Neural crest cell (in vitro differentiated cells): ENCODE measurements at places on chromosomes 1 and 21.
A peak's percentile ranks its signal among the peaks of the same experiment; 100 is the strongest.

- DNase-seq: no peak
Observed at GRCh38 chr1:21024918-21025317, 151.8 kb downstream of the EIF4G3 start.

GRCh38 chr21:44846485-44847260 lies 26.8 kb downstream of the PTTG1IP start:
- no peak for DNase-seq

DNA sequence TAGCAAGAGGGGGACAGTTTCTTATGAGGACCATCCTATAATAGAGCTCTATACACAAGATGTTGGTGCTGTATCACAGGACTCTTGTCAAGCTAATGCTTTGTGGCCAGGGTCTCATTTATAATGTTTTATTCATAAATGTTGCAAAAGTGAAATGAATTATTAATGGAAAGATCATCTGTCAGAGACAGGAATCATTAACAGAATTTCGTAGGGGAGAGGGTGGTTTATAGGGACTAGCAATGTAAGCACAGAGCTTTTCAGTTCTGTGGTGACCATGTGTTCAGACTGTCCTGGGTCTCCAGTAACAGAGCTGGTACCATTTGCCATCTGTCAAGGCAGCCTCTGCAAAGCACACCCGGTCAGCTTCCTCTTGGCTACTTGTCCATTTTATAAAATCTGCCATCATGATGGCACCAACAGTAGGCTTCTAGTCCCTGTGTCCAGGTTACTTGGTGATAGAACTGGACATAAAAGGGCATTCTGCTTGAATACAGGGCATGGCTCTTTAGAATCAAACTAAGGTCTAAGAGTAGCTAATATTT lies 36.2 kb downstream of the LPAR3 start:
- DNase-seq: no peak

- DNase-seq: no peak
Observed at GRCh38 chr1:205375835-205376545, 19.3 kb upstream of the KLHDC8A start.

GRCh38 chr1:201254625-201255478 lies 28.5 kb upstream of the PKP1 start:
- DNase-seq: peak; percentile 96

DNA sequence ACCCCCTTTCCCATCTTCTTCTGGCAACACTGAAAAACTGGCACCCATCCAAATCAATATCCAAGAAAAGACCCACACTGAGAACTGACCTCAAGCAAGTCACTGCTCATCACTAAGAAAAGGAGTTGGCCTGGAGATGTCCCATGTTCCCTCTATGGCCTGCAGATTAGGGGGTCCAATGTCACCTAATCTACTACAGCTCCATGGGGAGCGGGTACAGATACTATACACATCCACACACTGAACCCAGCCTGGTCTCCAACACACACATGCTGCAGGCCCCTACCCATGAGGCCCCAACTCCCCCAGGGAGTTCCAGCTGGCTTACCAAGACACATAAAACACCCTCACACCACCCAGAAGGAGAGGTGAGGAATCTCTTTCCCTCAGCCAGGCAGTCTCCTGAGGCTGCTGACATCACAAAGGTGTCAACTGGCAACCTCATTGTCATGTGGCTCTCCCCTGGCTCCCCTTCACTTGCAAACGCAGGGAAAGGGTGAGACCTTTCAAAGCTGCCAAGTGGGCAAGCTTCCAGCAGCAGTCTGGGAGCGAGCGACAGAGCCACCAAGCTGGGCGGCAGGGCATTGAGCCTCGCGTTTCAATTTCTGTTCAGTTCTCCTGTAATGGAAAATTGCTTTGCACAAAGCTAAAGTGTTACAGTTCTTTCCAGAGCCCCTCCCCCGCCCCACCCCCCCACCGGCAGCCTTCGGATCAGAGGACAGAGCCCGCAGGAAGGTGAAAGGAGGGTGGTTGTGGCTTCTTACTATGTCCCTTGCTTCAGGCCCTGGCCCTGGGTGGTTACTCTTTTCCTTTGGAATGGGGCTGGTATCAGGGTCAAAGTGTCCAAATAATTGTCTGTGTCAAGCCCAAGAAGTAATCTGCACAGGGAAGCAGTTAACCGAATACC lies at the start of gene LRRC52:
LRRC52 (plus strand) TSS at position 469 of the 907 bp plus-strand sequence; CDS start at position 766, 297 bp downstream.
- DNase-seq: no peak

DNA sequence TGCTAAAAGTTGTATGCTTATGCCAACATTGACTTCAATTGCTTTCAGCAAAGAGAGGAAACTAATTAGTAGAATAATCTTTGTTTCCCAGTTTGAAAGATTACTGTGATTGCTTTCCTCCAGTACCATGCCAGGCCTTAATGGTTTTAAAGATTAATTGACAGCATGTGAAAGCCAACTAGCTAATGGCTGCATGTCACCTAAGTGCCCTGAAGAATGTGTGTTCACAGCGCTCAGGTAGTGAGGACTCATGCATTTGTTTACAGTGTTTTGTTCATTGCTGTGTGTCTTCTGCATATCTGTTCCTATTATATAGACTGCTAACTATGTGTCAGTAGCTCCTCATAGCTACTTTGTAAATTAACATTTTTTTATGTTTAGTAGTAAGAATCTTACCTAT lies 335.6 kb downstream of the LRRIQ3 start:
- DNase-seq: no peak

DNA sequence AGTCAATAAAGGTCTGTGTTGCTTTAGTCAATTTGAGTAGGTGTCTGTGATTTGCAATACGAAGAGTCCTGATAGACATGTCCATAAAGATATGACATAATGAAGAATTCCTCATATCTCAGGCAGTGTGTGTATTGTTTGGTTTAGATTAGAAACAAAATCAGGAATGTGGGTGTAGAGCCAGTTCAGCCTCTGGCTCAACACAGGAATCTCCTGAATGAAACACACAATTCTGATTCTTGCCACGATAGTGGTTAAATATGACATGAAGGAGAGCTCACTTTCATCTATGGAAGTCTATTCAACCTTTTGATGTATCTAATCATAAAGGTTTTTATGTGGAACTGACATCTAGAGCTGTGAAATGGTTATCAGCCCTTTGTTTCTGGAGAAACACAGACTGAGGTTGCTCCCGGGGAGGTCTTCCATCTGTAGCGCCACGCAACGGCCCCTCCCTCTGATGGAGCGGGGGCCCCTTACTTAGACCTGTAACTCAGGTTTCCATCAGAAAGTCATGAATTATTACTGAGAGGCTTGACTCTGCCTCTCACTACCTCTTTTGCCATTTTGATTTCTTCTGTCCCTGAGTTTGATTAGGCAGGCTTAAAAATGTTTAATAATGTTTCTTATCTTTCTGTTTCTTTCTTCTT lies 19.5 kb downstream of the TSPAN2 start:
- no peak for DNase-seq

DNA sequence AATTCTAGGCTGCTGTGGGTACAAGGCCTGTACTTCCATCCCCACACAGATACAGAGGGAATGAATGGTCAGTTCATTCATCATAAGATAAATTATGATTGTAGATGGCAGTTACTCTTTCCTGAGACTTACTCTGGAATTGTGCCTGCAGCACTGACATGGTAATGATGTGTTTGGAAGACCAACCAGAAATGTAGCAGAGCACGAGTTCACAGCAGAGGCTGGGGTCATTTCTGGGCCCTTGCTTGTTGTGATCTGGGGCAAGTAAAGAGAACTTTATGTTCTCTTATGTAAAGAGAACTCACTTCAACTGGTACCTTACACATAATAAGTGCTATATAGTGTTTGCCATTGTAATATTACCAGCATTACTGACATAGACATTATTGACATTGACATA lies 411.9 kb downstream of the NTNG1 start:
- DNase-seq: no peak

GRCh38 chr1:50929376-50929958 lies 30.6 kb downstream of the FAF1 start:
- no peak for DNase-seq

DNA sequence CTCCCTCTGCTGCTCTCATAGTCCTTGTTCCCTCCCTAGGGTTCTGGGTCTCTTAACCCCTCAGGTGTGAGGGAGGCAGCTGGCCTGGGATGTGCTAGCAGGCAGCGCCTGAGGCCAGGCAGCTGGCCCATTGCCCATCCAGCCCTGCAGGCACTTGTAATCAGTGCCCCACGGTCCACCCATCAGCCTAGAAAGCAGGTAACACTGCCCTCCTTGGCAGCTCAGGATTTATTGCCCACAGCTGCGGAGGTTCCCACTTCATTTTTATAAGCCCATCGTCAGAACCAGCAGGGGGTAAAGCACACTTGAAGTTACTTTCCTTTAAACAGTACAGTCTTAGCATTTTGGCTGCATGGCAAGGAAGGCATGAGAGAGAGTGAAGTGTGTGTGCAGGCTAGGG lies 70.6 kb downstream of the TMEM53 start:
- DNase-seq: no peak

DNA sequence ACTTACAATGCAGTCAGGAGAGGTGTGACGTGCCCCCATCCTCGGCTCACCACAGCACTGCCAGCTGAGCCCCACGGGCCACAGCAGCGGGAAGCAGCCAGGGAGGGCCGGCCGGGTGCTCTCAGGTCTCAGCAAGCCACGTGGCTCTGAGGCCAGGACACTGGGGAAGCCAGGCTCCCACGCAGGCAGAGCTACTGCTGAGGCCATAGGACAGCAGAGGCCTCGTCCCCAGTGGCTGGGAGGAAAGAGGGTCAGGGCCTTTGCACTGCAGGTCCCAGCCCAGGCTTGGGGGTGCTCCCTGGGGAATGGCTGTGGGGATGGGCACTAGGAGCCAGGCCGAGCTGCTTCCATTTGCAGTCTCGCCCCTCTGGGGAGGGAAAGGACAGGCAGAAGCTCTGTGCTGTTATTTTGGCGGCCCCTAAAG lies 5.8 kb downstream of the LRRC47 start:
- DNase-seq: no peak

GRCh38 chr1:63124666-63125191 lies 197.6 kb upstream of the FOXD3 start:
- no peak for DNase-seq

- DNase-seq: no peak
Observed at GRCh38 chr1:202569393-202570322, 140.6 kb downstream of the SYT2 start.

DNA sequence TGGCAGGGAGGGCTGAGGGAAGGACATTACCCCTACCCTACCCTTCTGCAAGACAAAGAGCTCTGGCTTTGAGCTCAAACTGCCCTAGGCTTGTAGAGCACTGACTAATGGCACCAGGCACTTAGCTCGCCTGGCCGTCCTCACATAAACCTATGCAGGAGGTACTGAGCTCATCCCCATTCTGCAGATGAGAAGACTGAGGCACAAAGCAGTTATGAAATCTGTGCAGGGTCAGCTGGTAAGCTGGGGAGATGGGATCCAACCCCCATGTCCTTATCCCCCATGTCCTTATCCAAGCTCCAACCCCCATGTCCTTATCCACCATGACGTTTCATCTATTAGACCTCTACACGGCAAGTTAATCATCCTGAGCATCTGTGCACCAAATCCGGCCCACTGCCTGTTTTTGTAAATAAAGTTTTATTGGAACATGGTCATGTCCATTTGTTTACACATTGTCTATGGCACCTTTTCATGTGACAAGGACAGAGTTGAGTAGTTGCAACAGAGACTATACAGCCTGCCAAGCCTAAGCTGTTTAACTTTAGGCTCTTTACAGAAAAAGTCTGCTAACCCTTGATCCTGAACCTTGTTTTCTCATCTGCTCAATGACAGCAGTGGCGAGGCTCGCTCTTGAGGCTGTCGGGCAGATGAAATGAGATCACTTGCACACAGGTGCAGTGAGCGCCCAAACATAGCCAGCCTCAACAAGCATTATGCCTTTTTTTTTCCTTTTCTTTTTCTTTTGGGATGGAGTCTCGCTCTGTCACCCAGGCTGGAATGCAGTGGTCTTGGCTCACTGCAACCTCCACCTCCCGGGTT lies 86.8 kb downstream of the FBXO2 start:
- DNase-seq: no peak

- DNase-seq: no peak
Observed at GRCh38 chr1:163799190-163799805, 477.5 kb downstream of the NUF2 start.

DNA sequence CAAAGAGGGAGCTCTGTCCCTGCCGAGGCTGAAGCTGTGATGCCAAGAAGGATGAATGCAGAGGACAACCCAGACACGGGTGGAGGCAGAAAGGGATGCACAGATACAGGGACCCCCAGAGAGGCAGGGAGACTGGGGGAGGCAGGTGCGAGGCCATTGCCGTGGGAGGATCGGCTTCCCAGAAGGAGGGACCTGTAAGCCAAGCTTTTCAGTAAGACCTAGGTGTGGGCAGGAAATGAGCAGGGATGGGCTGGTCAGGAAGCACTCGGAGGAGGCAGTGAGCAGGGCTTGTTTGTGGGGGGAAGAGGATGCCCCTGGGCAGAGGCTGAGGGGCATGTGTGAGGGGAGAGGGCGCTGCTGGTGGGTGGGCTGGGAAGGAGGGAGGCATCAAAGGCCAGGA lies 67.7 kb upstream of the WNT4 start:
- no peak for DNase-seq

DNA sequence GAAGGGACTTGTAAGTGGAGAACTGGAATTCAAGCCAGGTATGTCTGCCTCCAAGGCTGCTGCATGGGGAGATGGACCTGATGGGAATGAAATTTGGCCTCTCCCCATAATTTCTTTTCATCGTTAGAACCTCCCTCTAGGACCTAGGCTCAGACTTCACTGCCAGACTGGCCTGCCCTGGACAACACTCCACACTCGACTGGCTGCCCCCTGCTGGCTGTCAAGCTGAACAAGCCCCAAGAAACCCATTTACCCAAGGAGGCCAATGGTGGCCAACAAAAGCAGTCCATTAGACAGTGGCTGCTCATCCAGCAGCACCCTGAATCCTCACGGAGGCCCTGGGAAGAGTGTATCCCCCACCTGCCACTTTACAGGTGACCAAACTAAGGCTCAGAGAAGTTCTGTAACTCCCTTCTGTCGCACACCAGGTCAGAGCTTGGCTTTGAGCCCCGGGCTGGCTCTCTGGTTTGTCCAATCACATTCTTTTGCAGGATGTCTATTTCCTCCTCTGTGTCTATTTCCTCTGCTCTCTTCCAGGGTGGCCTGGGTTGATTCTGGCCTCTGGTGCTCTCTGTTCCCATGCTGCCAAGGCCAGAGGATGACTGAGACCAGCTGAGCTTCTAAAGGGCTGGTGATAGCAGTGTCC lies 3.8 kb downstream of the RNF186 start:
- DNase-seq: peak; percentile 40

DNA sequence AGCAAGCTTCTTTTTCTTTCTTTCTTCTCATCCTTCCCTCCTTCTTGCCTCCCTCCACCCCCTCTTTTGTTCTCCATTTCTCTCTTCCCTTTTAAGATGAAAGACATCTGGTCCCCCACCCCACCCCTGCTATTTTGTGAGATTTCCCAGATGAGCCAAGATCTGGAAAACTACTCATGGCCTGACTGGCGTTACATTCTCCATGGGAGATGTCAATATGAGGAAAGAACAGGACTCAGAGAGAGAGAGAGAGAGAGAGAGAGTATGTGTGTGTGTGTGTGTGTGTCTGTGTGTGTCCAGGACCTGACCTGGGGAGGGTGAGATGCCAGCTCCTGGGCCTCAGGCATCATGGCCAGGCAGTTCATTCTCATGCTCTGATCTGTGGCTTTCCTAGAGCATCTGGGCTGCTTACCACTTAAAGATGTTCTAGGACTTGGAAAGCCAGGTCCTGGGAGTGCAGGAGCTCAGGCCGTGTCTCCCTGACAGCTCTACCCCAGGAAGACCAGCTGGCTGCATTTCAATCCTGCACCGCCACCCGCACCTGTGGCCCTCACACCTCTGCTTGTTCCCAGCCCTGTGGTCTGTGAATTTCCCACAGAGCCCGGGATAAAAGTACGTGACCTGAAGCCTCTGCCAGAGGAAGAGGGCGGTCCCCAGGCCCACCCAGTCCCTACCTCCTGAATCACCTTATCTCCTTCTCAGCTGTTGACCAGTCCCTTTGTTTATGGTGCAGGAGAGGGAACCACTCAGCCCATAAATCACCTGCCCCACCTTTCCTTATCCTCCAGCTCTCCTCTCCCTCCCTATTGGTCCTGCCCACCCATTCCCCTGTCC lies 3.2 kb upstream of the BEST4 start:
- DNase-seq: no peak
